Activated CD8-positive, alpha-beta memory T cell treated with anti-CD3 and anti-CD28 coated beads, Interleukin-2, amount 50 U/mL, for 4 hours (primary cell): ENCODE measurements at places on chromosomes 4 and X.

- DNase-seq, result no peak
Observed at GRCh38 chrX:53288189-53288588, 6.8 kb upstream of the IQSEC2 start.

DNA sequence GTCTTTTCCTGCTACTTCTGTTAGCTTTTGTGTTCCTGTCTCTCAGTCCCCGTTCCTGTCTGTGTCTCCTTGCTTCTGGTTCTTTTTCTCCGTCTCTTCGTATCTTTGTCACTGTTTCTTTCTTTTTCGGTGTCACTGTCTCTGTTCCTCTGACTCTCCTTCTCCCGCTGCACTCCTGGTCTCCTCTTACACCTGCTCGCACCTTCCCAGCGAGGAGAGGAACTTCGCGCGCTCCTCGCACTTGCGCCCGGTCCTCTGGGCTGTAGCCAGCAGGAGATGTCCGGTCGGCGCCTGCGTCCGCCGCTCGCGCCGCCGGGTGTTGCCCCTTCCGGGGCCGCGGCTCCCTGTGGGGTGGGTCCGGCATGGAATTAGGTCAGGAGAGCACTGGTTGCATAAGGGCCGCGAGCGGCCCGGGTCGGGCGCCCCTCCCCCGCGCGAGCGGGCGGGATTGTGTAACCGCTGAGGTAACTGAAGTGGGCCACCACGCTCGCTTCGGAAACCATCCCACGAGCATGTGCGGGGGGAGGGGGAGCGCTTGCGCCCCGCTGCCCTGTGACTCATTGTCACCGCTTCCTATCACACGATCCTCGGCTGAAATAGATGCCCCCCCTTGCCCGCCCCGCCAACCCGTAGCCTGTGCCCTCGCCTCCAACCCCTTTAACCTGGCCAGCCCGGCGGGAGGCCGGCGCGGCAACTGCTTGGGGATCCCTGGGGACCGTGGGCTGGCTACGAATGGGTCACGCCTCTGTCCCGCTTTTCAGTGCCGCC lies 1.6 kb downstream of the LONRF3 start:
- DNase-seq, result peak; percentile 81

GRCh38 chr4:15917297-15917696 lies 21.2 kb downstream of the FGFBP1 start:
- DNase-seq, result no peak

GRCh38 chr4:114673306-114673705 lies 74.7 kb downstream of the UGT8 start:
- no peak for DNase-seq

DNA sequence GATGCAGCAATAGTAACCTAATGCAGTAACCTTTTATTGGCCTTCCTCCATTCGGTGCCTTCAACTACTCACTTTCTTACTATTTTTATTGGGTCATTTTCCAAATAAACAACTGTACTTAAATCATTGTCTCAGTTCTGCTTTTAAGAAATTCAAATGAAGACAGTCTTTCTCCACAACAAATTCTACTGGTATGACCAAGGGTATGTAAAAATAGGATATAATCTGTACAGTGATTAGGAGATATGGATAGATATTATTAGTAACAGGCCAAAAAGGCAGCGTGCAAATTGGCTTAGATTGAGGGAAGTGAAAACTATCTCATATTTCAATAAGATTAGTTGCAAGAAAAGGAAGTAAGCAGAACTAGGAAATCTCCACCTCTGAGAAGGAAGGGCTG lies 177.4 kb upstream of the PPP1R2C start:
- no peak for DNase-seq

- DNase-seq, result no peak
Observed at GRCh38 chr4:143403553-143403820, 66.8 kb downstream of the GAB1 start.

GRCh38 chr4:8258552-8259212 lies 10.9 kb upstream of the HTRA3 start:
- no peak for DNase-seq

DNA sequence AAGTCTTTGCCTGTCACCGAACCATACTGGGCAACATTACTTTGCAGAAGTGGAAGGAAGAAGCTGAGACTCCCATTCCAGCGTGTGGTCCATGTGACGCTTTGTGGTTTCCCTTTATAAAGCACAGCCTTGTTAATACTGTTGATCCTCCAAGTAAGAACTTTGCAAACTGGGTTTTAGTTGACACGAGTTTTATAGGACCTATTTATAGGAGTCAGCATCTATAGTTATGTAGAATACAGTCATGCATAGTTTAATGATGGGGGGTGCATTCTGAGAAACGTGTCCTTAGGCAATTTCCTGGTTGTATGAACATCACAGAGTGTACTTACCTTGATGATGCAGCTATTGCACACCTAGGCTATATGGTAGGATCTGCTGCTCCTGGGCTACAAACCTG lies 1879.4 kb upstream of the TENM3 start:
- no peak for DNase-seq

DNA sequence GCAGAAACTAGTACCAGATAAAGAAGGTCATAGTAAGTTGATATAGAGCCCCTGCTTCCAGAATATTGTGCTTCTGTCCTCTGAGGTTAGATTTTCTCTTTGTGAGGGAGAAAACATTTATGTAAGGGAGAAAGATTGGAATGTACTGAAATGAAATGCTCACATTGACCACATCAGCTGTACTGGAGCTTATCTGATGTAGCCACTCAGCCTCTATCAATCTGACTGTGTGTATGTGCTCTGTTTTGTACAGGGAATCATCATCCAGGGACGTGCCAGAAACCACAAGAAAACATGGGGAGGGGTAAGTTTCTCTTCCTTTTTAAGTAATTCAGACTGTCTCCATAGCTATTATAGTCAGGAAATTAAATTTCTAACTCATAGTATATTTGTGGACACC lies 56.8 kb downstream of the PRRG1 start:
- DNase-seq, result no peak

- DNase-seq, result no peak
Observed at GRCh38 chr4:179372242-179372641, 1930.0 kb upstream of the AGA start.

DNA sequence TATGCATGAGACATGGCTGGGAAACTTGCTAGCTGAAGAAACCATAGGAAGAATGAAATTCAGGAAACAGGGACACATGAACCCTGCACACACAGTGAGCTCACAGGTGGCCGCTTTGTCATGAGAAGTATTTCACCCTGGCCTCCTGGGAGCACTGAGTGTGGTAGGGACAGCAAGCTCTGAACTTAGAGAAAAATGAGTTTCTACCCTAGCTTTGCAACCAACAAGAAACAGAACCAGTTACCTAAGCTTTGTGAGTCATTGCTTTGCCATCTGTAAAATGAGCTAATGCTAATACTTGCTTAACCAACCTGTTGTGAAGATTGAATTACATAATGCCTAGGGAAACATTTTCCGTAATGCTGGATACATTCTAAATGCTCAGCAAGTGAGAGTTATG lies 206.6 kb upstream of the HS3ST1 start:
- no peak for DNase-seq

DNA sequence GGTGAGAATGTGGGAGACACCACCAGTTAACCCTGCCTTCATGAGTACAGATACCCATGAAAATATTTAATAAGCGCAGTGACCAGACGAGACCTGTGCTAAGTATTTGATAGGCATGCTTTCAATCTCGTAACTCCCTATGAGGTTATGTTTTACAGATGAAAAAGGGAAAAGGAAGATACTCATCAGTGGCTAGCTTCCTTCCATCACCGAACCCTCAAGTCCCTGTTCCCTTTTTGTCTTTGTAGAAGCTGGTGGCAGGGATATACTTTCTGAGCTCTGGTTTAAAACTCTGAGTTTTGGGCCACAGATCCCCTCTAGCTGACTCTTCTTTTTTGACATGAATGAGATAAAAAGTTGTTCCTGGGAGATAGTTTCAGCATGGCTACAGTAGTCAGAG lies 26.3 kb downstream of the AFF1 start:
- DNase-seq, result no peak
